ENCODE measurements at places on chromosomes 12 and 14.

DNA sequence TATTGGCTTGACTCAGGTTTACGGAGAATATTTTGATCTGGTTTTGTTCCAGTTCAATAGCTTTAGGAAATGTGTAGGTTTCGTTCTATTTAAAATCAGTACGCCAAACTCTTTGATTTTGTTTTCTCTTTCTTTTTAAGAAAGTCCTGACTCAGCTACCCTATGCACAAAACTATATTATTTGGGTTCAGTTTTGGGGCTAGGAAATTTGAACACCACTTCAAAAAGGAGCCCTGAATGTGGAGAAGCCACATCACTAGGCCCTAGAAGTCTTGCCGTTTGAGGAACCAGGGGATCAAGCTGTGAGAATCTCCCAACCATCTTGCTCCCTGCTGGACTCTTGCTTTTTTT, 168.2 kb upstream of the BCL2L14 start:
- DNase-seq = no peak

DNA sequence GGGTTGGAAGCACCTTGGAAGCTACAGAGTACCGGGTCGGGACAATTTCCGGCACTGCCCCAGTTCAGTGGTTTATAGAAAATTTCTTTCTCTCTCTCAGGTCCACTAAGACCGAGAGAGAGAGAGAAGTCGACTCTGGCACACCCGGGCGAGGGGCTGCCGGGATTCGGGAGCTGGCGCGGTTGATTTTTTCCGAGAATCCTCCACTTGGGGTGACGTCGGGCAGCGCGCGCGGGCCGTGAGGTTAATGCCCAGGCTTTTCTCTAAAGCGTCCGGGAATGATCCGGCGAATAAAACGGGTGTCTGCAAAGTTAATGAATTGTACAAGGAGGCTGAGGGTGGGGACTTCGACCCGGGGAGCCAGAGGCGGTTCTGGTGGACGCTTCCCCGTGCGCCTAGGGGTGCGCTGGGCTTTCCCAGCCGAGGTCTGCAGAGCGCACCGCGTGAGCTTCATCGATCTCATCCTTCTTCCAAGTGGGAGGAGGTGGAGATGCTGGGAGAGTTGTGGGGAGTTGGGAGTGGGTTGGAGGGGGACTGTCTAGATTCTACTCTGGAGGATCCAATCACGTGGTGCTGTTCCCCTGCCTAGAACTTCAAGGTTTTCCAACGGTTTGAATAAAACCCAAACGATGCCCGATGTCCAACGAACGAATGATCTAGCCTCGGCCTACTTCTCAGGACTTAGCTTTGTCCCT, 51.9 kb upstream of the TBX3 start:
- DNase-seq = no peak

DNA sequence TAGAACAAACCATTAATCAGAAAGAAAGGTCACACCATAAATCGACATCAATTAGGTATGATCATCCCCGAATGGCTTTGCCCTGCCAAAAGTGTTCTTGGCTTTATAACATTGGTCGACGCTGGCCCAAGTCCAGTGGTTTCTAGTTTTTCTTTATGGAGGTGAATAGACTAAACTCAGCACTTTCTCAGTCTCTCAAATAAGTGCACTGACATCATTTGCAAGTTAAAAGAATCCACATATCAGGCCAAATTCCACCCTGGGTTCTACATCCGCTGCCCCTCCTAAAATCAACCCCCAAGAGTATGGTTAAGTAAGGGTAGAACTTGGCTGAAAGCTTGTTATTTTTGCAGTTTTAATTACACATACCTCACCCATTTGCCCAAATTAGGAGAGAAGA, 314.3 kb downstream of the C12orf75 start:
- no peak for DNase-seq

DNA sequence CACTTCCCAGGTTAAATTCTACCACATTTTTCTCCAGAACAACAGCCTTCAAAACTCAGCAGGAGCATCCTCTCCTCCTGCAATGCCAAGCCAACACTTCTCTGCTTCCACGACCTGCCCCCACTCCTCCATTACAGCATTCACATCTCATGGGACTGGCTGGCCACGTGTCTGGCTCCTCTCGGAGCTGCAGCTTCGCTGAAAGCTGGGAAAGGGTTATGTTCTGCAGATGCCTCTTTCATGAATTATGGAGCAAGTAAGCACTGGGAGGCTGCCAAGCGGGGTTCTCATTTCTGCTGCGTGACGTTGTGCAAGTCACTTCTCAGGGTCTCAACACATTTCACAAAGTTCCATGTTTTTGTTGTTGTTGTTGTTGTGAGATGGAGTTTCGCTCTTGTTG, 142.2 kb upstream of the RFLNA start:
- no peak for DNase-seq

Measured in NCI-H1694 treated with DMSO at 0.1 percent for 48 hours (cell line).